ENCODE measurements at places on chromosomes 16 and 17. TPM values are rescaled to one million over a fixed set of nuclear protein-coding genes. Genes with fewer than 3 reads are reported as not detected.

The LMF1 gene
- total RNA-seq, result 10.6 TPM

The PYCARD gene
- total RNA-seq, result 13.2 TPM

The CES1 gene
- total RNA-seq, result 77.4 TPM

The PCYT2 gene
- 18.7 TPM for total RNA-seq

The LRRC36 gene
- 0.32 TPM for total RNA-seq

The KIFC3 gene
- total RNA-seq, result 45.8 TPM

The SMIM5 gene
- total RNA-seq, result 6.9 TPM

DNA sequence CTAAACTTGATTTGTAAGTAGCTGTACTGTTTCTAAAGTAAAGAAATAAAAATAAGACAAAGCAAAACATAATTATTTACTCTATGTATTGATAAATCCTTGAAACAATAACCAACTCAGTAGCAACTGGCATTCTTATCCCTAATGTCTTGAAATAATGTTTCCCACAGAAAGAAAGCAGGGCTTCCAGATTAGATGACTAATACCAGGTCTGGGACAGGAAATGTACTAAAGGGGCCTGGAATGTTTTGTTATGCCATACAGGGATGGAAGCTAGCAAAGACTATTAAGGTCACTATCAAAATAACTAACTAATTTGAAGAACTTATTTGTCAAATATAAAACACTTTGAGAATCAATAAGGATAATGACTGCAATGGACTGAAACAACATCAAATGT, 82.1 kb downstream of the CFDP1 start:
- DNase-seq, result no peak

DNA sequence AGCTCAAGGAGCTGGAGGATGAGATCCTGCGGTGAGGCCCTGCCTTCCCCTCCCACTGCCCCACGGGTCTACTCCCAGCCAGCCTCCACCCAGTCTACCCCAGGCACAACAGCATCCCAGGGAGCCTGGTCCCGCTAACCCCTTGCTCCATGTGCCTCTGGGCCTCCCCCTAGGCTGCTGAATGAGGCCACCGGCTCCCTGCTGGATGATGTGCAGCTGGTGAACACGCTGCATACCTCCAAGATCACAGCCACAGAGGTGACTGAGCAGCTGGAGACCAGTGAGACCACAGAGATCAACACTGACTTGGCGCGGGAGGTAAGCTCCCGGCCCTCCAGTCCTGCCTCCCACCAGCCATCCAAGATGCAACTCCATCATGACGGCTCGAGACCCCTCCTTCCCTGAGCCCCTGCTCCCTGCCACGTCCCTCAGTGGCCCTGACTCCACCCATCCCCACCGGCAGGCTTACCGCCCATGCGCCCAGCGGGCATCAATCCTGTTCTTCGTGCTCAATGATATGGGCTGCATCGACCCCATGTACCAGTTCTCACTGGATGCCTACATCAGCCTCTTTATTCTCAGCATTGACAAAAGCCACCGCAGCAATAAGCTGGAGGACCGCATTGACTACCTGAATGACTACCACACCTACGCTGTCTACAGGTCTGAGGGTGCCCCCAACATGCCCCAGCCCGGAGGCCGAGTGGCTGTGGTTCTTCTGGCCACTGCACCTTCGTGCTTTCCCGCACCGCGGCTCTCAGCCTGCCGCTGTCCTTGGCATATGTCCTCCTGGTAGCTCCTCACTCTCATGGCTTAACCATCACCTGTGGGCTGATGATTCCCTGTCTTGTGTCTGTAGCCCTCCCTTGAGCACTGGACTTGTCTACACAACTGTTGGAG, 15.0 kb upstream of the KDM6B start:
- no peak for DNase-seq

GRCh38 chr17:59439741-59440211, 108.3 kb downstream of the YPEL2 start:
- no peak for DNase-seq

DNA sequence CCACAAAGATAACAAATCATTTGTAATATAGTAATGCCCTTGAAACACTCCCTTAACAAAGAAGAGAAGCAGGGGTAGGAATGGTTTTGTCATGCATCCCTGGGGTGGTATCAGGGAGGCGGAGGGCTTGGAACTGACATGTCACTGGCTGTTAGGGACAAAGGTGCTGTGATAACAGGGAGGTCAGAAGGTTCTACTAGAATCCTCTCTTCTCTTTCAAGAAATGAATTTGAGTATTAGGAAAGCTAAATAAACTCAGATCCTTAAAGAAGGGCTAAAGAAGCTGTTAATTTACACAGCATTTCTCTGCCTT, 65.4 kb upstream of the ADAMTS18 start:
- DNase-seq, result no peak

DNA sequence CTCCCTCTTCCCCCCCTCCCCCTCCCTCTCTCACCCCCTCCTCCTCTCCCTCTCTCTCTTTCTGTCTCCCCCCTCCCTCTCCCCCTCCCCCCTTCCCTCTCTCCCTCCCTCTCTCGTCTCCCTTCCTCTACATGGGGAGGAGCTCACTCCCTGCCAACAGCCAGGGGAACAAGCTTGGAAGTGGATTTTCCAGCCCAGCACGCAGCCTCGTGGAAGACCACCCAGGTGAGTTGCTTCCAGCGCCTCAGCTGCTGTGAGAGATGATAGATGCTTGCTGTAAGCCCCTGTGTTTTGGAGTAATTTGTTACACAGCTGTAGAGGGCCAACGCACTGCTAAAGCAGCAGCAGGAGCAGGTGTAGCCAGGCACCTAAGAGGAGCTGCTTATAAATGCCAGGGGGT, 20.8 kb downstream of the ACTG1 start:
- DNase-seq, result no peak

DNA sequence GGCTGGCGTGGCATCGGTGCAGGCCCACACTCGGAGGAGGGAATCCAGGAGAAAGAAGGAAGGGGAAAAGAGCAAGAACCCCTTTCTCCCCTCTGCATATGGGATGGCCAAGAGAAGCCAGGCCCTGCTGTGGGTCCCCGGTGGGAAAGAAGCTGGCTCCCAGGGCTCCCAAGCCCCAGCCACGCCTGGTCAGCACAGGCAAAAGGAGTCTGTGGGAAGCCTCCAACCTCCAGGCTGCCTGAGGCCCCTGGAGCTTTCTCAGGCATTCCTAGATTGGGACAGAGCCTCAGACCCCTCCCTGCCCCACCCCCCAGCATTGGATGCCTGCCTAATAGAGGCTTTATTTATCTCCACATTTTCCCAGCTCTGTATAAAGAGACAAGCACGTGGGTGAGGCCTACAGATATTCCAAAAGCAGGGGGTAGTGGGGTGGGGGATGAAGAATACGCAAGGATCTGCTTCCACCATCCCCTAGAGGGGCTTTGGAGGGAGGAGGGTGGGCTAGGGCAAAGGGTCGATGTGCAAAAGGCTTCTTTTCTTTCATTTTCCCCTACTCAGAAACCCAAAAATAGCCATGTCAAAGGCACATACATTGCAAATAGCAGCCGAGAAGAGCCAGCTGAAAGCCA, 56.4 kb downstream of the MPRIP start:
- peak; percentile 62 for DNase-seq
